ENCODE measurements at places on chromosomes 4 and X.

DNA sequence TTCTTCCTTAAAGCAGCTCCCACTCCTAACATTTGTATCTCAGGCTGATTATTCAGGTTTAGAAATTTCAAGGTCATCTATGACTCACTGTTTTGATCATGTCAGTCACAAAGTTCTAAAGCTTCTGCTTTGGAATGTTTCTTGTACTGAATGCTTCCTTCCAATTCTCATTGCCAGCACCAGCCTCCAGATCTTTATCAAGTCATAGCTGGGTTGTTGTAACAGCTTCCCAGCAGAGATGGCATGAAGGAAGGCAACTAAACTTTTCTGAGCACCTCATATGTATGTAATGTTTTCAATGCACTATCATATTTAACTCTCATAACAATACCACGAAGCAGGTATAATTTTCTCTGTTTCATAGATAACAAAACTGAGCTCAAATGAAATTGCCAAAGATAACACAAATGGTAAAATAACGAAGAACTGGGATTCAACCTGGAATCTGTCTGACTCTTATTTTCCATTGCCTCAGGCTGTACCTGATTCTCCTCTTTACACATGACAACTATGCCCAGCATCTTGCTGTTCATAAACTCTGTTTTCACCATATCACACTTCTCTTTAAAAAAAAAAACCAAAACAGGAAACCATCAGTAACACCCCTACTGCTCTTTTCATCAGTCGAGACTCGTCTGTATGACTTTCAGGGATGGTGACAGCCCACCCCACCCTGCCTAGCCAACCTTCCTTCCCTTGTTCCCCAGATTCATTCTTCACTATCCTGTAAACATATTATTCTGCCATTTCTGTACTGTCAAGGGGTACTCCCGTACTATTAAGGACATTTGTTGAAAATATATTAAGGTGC is 13.4 kb downstream of the TRPC3 start:
- DNase-seq: no peak

DNA sequence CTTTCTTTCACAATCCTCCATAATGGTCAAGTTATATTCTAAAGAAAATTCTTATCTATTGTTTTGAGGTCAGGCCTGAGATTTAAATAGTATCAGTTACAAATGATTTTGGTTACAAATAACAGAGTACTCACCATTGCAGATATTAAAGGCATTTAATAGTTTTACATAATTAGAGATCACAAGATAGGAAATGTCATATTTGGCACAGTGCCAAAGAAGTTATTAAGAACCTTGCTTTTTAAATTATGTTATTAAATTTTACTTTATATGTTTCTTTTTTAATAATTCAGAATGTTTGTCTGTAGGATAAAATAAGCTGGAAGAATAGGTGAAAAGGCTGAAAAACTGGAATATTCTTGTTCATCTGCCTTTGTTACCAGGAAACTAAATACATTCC is 1174.7 kb downstream of the PCDH18 start:
- DNase-seq: no peak

DNA sequence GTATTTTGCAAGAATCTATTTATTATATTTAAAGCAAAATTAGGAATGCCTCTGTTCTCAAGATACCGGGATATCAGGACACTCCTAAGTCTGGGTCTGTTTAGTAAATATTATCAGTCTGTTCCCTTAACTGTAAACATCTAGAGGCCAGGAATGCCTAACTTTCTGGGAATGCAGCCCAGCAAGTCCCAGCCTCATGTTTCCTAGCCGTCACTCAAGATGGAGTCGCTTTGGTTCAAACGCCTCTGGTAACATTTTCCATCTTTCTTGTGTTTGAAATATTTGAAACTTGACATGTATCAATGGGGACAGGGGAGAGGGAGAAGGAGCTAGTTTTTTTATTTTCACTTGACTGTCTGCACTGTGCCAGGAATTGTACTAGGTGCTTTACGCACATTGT is 85.4 kb downstream of the FBXL5 start:
- no peak for DNase-seq

- DNase-seq: no peak
Measured at GRCh38 chrX:43224496-43224895, 431.6 kb upstream of the MAOA start.

GRCh38 chrX:1451251-1451660 is 1.5 kb downstream of the ASMTL start:
- DNase-seq: no peak

- DNase-seq: no peak
Measured at GRCh38 chrX:155535866-155536265, 76.9 kb downstream of the TMLHE start.

DNA sequence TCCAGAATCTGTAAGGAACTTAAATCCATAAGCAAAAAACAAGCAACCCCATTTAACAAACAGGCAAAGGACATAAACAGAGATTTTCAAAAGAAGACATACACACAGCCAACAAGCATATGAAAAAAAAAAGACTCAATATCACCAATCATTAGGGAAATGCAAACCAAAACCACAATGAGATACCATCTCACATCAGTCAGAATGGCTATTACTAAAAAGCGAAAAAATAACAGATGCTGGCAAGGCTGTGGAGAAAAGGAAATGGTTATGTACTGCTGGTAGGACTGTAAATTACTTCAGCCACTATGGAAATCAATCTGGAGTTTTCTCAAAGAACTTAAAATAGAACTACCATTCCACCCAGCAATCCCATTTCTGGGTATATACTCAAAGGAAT is 156.8 kb upstream of the RADX start:
- DNase-seq: no peak
